ENCODE measurements at places on chromosomes 6 and 20.

DNA sequence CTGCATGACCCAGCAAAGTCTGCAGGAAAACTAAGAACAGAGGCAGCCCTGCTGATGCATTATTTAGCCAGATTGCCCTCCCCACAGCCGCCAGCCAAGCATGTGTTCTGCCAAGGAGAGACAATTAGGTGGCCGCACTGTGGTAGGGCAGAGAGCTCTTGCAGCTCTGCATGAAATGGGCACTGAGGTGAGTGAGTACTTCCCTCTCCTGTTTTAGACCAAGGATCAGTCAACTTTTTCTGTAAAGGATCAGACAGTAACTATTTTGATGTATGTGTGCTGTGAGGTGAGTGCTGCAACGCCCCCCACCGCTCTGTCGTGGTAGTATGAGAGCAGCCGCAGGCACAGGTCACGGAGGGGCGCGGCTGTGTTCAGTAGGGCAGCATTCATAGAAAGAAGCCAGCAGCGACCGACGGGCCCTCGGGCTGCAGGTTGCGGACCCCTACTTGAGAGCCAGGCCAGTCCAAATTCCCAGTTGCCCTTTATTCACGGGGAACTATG lies 23.8 kb upstream of the FAM50B start:
- peak; percentile 75 for DNase-seq

GRCh38 chr6:168699631-168700295 lies 258.8 kb downstream of the SMOC2 start:
- peak; percentile 44 for DNase-seq

- DNase-seq: no peak
Measured at GRCh38 chr6:84762220-84763002, 2.0 kb downstream of the TBX18 start.

- peak; percentile 36 for DNase-seq
Measured at GRCh38 chr6:110039981-110040383, 61.9 kb downstream of the GPR6 start.

DNA sequence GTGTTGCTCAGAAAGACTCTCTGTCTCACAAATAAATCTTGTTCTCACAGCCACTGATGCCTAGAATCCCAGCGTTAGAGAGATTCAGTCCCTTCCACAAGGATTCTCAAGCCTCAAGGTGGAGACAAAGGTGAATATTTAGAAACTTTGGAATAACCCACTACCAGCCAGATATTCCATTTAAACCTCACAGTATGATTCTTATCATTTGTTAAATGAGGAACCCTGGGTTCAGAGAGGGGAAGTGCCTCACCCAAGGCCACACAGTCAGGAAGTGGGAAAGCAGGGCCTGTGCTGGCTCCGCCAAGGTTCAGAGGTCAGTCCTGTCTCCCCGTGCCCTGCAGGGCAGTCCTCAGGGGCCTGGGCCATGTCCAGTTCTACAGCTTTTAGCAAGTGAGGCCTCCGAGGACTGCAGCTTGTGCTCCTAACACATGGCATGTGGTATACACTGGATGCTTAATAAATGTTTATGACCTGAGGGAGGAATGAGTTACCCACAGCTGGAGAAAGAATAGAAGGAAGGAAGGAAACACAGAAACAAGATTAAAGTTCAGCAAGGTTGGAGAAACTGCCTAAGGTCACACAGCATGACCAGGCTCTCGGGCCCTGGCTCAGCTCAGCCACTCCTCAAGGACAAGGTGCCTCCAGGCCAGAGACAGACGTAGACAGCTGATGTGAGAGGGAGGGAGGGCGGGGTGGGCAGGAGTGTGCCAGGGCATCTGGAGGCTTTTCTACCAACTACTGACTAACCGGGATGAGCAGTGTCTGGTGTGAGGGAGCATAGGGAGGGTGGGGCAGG lies 3.9 kb upstream of the TGM2 start:
- no peak for DNase-seq

- DNase-seq: no peak
Measured at GRCh38 chr6:164693944-164694343, 615.5 kb downstream of the C6orf118 start.

GRCh38 chr6:118812970-118813369 lies 81.0 kb upstream of the ASF1A start:
- DNase-seq: no peak

GRCh38 chr20:49297605-49298530 lies 20.0 kb upstream of the ZNFX1 start:
- DNase-seq: no peak

DNA sequence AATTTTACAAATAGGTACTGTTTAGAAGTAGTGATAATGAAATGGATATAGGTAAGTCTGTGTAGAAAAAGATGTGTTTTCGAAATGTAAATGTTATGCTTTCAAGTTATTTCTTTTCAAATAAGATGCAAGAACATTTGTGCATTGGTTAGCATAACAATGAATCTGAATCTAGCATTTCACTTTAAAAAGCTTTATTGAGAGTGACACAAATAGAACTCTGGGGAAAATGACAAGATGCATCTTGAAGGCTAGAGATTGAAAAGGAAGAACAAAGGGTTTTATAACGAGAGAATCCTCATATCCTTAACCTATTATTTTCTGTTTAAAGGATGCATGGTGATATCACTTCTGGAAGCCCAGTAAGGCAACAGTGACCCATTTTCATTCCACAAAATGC lies 639.9 kb upstream of the PTCHD4 start:
- no peak for DNase-seq

GRCh38 chr6:134529921-134530320 lies 212.0 kb upstream of the SGK1 start:
- DNase-seq: no peak
